ENCODE measurements at places on chromosomes 12 and 14.

GRCh38 chr12:6323340-6323994 lies 13.0 kb downstream of the PLEKHG6 start:
- no peak for DNase-seq

DNA sequence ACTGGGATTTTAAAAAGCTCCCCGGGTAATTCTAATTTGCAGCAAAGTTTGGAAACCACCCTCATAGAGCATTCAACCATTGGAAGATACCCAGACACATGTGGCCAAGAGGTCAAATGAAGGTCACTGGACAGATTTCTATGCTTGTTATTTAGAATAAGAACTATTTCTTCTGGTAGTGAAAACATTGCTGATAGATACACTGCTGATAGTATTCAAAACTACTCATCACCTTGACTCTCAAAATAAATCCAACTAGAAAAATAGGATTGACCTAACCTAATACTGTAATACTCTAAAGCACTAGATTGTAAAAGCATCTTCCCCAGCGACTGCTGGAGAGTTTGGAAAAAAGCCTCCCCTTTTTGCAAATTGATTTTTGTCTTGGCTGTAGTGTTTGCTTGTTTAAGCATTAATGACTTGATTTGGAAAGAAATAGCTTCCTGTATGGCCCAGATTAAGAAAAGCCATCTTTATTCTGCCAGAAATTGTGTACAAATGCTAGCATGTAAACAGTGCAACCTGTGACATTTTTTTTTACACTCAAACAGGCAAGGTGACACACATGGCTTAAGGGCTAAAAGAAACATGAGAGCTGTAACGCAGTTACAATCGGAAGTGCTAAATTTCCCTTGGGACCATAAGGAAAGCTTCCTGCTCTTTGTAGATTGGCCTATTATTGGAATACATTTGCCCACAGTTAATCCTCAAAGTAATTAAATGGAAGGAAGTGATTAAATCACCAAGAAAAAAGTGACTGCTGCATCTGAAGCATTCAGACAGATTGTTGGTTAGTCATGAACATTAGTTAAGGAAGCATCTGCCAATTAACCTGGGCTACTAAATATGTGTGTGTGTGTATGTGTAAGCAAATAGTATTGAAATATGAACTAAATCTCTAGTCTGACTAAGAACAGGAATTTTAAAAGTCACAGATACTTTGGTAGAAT lies 356.5 kb upstream of the ATP2B1 start:
- no peak for DNase-seq

DNA sequence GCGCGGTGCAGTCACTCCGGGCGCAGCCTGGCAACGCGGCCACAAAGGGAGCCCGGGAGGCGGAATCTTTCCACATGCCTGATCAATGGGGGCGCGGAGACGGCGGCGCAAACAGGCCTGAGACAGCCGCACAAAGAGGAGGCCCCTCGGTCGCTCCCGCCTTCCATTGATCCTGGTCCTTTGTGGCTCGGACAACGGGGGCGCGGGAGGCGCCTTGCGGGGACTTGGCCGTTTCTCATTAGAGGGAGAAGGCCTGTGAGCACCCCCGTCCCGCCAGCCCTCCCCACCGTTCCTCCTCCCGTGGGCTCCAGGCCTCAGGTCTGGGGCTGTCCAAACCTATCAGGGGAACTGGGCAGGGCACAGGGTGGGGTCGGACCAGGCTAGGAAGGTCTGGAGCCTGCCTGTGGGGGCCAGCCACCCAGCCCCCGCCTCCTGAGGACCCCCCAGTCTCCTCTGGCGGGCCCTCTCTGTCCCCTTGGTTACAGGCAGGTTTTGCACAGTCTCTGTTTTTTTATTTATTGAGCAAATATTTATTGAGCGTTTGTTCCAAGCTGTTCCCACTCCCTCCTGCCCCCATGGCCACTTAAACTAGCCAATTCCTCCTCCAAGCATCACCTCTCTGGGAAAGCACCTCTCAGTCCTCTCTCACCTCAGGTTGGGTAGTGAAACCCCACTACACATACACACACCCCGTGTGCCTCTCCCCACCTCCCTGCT lies 29.0 kb upstream of the MSI1 start:
- DNase-seq, result no peak

DNA sequence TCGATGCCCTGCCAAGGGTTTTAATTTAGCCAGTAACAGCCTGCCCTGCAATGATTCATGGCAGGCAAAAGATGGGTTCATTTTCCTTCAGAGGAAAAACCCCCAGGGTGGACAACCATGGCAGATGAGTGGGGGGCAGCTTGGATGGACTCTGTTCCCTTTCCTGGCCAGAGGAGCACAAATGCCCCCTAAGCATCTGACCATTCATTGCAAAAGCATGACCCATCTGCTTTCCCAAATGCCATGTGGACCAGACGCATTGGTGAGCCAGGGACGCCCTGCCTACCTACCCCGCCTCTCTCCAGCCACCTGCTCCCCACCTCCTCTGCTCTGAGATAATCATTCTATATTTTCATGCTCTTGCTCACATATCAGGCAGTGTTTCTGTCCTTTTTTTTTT lies 281.9 kb downstream of the DPF3 start:
- no peak for DNase-seq

GRCh38 chr14:102799684-102800562 lies 22.7 kb downstream of the TRAF3 start:
- no peak for DNase-seq

- DNase-seq, result no peak
These were observed 10.1 kb upstream of the DCAF4 start for GRCh38 chr14:72916174-72916573.

GRCh38 chr14:101969481-101969880 lies 5.1 kb downstream of the DYNC1H1 start:
- DNase-seq, result no peak

GRCh38 chr12:95083471-95083870 lies 10.1 kb upstream of the NR2C1 start:
- no peak for DNase-seq

DNA sequence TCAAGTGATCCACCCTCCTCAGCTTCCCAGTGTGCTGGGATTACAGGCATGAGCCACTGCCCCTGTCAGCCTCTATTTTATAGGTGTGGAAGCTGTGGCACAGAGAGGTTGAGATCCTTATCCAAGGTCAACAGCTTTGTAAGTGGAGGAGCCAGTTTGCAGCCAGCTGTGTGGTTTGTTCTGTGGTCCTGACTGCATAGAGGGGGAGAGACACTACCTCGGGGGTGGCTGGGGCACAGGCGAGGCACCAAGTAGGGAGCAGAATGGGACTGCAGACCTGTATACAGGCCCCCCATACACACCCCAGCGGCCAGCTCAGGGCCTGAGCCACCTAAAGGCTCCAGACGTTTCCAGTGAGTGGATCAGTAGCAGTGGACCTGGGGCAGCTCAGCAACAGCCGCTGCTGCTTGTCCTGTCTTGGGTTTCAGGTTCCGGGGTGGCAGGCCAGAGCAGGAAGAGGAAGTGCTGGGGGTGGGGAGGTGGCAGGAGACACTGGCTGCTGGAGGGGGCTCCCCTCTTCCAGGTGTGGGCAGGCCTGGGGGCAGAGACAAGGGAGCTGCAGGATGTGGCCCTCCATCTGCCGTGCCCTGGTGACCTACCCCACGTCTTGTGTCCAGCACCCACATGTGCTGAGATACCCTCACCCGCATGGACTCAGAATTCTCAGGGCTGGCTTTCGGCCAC lies 11.0 kb downstream of the ORAI1 start:
- DNase-seq, result no peak

DNA sequence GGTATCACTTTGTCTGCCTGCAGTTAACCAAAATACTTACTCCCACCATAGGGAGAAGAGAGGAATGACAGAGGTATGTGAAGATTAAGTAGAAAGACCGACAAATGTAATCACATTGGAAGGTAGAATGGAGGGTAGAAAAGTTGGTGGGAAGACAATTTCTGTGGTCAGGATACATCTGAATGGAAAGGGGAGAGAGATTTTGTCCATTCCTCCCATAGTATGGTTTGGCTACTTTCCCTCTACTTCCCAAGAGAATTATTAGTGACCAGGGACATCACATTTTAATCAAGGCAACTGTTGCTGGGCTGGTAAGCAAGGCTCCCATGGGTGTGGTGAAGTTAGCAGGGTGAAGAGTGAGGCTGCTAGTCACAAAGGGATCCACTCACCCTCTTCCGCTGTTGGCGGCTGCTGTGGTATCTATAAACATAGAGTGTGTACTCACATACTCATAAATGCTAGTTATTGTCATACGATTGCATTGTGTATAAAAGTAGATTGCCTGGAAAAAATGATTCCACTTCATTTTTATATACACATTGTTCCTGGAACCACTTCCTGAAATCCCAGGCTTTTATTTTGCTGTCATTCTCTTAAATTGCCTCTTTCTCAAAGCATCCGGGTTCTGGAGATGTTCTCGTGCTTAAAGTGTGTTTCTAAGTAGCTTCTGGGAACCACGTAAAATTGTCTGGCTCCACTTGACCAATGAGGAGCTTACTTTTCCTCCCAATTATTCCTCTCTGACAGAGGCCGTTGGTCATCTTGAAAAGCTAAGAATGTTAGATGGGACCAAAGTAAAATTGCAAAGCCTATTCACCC lies 413.1 kb downstream of the ZFP36L1 start:
- DNase-seq, result no peak

GRCh38 chr12:65168681-65169319 lies 583 bp upstream of the LEMD3 start:
- no peak for DNase-seq

- no peak for DNase-seq
These were observed 114.2 kb downstream of the BRMS1L start for GRCh38 chr14:35940291-35940690.

- no peak for DNase-seq
These were observed 10.7 kb downstream of the MED13L start for GRCh38 chr12:116266631-116267349.

- DNase-seq, result no peak
These were observed 8.9 kb upstream of the EEA1 start for GRCh38 chr12:92938018-92938417.

- DNase-seq, result no peak
These were observed at the start of gene DIO3 for GRCh38 chr14:101561145-101561896. TSS of gene DIO3 (plus strand) at chr14:101561495.

DNA sequence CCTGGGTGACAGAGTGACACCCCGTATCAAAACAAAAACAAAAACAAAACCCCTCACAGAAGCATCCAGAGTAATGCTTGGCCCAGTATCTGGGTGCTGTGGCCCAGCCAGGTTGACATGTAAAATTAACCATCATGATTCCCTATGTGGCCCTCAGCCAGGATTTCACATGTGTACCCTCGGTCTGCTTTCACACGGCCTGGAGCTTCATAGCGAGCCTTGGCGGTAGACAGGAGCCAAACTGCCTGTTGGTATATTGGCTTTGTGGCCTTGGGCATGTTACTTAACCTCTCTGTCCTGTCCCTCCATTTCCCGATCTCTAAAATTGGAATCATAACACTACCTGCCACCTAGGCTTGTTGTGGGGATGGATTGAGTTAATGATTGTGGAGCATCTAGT lies 65.5 kb downstream of the ADCK1 start:
- no peak for DNase-seq

DNA sequence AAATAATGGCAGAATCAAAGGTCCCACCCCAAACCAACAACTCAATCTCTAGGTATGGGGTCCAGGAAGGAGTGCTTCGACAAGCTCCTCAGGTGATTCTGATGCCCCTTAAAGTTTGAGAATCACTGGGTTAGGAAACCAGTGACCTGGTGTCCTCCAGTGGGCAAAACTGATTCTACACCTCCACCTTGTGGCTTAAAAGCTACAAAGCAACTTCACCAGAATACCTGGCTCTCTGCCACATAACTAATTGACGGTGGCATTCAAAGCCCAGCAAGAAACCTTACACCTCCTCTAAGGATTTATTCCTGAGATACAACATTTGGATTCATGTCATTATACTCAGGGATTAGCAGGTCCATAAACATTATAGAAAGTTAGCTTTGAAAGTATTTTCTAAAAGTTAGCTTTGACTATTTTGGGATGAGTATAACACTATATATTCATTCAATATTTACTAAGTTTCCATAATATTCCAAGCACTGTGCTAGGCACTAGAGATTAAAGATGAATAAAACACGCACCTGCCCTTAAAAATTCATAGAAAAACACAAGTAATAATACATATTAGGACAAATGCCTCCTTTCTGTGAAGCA lies 45.4 kb downstream of the DCAF5 start:
- no peak for DNase-seq

- peak; percentile 66 for DNase-seq
These were observed 480 bp downstream of the ITPK1 start for GRCh38 chr14:93115069-93115820.

DNA sequence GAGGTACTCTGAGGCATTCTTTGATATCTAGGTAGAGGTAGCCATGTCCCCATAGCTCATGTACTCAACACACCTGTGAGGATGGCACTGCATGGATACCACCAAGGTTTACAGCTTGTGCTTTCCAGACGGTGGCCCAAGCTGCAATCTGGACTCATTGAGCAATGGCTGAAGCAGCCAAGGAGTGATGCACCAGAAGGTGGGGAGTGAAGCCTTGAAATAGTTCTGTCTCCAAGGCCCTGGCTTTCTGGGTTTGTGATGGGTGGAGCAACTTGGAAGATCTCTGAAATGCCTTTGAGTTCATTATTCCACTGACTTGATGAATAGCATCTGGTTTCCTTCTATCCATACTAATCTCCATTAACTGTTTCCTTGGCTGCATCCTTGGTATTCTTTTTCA lies 290.0 kb upstream of the NOVA1 start:
- DNase-seq, result no peak

GRCh38 chr14:91228112-91229004 lies 16.1 kb downstream of the GPR68 start:
- no peak for DNase-seq

DNA sequence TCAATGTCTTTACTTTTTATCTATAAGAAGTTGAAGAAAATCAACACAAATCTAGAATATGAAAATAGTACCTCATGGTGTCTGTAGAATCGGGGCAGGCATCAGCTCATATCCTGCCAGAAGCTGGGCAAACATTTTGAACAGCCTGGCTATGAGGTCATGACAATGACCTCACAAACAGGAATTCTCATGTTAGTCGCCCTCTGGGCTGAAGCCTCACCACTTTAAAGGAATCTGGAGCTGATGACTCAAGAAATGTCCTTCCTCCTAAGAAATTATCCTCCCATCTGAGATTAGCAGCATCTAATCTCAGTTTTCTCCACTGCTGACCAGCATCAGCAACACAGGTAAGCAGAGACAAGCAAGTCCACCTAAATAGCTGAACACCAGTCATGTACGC lies 27.1 kb downstream of the CLIP1 start:
- no peak for DNase-seq

GRCh38 chr12:4992871-4993270 lies 50.8 kb upstream of the KCNA5 start:
- DNase-seq, result no peak

- DNase-seq, result no peak
These were observed 29.0 kb upstream of the A2M start for GRCh38 chr12:9144730-9145106.

All from stimulated activated CD8-positive, alpha-beta memory T cell treated with anti-CD3 and anti-CD28 coated beads, Interleukin-7, amount 100 ng/mL, for 1 hour (primary cell).